ENCODE measurements at places on chromosomes 1 and 21.

- DNase-seq = no peak
Measured at GRCh38 chr1:97943354-97943753, 22.5 kb upstream of the DPYD start.

DNA sequence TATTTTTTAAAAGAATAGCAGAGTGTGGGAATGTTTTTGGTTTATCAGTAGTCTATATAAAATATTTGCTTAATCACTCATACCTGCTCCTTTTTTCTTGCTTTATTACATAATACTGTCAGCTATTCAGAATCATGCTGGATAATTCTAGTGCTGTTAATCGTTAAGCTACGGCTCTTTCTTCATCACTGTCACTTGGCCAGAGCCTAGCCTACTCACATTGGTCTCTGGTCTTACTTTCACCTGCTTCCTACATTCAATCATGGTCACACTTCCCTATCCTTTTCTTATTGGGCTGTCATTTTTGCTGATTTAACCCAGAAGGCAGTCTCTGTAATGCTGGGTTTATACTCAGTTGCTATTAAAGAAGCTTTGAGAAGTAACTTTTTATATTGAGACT lies 2.5 kb downstream of the KLHL20 start:
- DNase-seq = no peak

DNA sequence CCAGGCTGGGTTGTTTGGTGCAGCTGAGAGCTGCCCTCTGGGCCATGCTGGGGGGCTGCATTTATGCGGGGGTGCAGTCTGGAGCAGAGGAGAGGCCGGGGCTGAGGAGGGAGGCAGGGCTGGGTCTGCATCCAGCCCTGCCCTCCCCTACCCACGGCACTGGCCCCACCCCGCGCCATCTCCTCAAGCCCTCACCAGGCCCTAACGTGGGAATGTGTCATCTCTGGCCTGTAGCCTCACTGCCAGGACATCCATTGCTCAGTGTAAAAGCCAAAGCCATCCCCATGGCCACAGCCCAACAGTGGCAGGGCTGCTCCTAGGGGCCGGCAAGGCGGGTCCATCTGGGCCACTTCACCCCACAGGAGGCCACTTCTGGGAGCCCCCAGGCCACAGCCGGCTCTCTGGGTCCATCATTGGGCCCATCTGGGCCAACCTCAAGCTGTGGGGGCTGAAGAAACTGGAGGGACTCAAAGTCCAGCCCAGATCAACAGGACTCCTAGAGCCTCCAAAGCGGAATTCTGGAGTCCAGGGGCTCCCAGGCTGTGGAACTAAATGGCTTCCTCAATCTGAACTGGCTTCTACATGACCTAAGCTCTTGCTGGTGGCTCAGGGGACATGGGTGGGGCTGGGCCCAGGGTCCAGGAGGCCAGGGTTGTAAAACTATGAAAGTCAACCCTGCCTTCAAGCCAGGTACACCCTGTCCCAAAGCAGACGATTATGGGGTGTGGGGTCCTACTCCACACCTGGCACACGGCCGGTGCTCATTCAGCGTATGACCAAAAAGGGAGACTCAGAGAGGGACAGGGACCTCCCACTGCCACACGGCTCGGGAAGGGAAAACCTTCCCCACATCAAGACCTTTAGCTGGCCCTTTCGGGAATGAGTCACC lies 32.6 kb downstream of the RUNX3 start:
- peak; percentile 5 for DNase-seq

GRCh38 chr1:76840278-76840677 lies 27.0 kb upstream of the ST6GALNAC5 start:
- no peak for DNase-seq

DNA sequence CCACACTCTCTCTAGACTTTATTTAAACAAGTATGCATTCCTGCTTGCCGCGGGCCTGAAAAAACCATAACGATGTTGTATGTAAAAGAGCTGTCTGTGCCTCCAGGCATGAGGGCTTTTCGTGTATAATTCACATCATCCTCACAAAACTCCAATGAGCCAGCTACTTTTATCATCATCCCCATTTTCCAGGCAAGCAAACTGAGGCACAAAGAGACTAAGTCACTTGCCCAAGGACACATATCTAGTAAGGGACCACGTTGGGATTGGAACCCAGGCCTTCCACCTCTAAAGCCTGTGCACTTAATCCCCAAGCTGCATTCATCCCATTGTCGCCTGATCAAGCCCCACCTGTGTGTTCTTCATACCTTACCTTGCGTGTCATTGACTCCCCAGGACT lies 226.9 kb downstream of the KAZN start:
- DNase-seq = no peak

DNA sequence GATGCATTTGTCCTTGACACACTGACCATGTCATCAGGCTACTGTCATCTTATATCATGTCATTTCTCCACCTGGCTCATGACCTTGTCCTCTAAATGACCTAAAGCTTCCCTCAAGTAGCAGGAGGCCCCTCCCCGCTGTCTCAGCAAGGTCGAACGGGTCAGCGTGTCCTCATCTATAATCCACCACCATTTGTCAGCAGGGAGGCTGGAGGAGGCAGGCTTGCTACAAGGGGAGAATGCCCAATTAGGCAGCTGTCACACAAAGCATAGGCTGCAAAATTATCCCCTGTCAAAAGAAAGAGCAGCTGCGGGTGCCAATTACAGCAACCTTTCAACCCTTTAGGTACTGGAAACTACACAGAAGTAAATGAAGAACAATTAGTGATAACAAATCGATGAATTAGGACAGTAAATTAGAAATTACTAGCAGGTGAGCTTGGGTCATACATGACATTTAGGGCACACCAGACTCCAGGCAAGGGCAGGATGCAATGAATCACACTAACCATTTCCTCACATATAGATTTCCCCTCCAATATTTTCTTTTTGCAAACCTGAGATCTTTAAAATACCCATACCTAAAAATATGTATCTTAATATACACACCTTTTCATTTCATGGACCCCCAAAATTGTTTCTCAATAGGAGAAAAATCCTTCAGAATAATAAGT lies 61.2 kb downstream of the NRIP1 start:
- DNase-seq = no peak

DNA sequence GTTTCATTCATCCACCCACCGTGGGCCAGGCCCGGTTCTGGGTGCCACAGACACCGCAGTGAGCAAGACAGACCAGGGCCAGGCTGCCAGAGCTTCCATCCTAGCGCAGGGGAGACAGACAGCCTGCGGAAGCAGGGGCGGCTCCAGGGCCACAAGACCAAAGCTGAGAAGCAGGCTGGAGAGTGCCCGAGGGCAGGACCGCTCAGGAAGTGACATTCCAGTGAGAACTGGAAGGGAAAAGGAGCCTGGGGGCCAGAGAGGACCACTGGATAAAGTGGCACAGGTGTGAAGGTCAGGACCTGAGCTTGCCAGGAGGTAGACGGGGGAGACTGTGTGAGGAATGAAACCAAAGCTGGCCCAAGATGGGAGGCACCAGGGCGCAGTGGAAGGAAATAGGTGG lies 59.5 kb upstream of the EFHD2 start:
- peak; percentile 10 for DNase-seq

GRCh38 chr1:109327285-109327684 lies 20.5 kb upstream of the MYBPHL start:
- no peak for DNase-seq

DNA sequence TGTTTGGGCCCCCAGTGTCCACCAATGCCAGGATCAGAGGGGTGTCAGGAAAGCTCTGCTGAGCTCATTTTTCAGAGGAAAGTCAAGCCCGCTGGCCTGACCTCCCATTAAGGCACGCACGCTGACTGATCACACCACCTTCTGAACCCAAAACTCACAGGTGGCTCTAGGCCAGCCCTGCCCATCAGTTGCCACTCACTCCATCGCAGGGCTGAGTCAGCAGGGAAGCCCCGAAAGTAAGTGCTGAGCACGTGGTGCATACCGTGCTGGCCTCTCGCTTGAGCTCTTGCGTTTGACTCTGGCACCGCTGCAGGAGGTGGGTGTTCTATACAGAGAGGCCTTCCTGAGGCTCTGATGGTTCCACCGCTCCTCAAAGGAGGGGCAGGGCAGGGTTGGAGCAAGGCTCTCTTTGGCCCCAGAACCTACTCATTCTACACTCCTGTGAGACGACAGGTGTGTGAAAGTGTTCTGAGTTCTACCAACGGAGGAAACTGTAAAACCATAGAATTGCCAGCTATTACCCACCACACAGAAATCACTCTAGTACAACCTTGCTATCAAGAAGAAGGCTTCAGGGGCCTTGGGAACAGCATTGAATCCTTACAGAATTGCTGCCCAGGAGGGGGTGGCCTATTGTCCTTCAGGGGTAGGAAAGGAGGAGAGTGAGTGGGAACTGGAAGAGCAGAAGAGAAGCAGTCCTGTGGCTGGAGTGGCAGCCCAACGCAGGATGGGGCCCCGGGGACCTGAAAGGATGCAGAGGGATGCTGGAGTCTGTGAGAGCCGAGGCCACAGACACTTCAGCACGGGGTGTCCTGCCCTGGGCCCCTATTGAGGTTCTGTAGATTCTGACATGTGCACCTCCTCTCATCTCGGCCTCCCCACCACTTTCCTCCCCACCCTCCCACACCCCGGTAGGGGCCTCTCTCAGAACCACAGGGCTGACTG lies 214.7 kb upstream of the EDN2 start:
- DNase-seq = peak; percentile 23

DNA sequence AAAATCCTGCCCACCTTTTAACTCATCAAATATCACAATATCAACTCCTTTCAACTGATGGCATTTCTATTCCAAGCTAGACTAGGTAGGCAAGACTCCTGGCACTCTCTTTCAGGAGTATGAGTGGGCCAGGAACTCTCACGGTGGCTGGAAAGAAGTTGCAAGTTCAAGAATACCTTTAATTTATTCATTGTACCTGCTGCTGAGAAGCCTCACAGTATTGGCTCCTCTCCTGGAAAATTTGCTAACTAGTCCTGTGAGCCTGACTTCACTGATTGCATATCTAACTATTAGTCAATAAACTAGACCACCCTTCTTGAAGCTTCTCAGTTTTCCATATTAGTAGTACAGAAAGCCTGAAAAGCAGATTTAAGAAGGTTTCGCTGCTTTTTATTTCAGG lies 120.2 kb downstream of the DUSP10 start:
- DNase-seq = no peak

DNA sequence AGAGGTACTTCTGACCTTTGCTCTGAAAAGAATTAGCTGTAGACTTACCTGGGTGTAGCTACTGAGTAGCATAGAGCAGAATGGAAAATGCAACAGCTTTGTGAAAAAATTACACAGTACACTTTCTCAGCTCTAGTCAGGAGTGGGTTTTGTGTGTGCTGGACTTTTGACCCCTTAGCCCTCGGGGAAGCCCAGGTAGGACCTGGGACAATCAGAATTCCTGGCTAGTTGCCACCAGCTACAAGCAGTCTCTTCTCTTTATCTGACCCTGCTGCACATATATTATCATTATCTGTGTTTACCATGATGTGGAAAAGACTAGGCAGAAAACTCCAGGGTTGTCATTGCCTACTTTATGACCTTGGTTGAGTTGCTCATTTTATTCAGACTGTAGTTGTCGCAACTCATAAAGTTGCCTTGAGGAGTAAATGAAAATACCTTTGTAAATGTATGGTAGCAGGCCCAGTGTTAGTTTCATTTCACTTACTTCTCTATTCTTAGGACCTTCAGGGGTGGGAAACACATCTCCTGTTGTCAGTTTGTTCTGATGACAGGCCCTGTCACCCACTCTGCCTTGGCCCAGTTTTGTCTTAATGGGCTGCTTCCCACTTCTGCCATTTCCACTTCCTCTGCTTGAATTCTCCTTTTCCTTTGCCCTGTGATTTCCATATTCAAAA lies 5.4 kb downstream of the NEK7 start:
- no peak for DNase-seq
